H9 (cell line): ENCODE measurements at places on chromosomes 1 and 21. TPM values are rescaled to one million over a fixed set of nuclear protein-coding genes. Genes with fewer than 3 reads are reported as not detected.
A peak's percentile ranks its signal among the peaks of the same experiment; 100 is the strongest.

GRCh38 chr1:175138579-175138978, 54.0 kb downstream of the KIAA0040 start:
- no peak for DNase-seq

- no peak for DNase-seq
Measured at GRCh38 chr21:40313260-40313659, 446.0 kb downstream of the PCP4 start.

GRCh38 chr1:7533006-7533405, 238.1 kb upstream of the VAMP3 start:
- no peak for DNase-seq

DNA sequence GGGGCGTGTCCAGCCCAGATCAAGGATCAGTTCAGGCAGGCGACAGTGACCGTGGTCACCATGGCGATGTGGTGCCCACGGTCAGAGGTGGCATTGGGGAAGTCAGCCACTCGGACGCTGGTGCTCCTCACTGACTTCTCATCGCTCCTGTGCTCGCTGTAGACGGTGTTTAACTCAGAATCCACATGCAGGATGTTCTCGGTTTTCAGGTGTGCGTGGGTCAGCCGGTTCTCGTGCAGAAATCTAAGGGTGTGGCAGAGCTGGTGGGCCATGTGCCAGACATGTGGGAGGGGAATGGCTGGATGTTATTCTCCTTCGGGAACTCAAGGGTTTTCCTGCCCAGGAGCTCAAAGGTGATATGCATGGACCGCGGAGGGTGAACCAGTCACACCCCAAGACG, 11.7 kb downstream of the OR2AJ1 start:
- DNase-seq = no peak

- no peak for DNase-seq
Measured at GRCh38 chr1:232421143-232421796, 208.7 kb downstream of the SIPA1L2 start.

DNA sequence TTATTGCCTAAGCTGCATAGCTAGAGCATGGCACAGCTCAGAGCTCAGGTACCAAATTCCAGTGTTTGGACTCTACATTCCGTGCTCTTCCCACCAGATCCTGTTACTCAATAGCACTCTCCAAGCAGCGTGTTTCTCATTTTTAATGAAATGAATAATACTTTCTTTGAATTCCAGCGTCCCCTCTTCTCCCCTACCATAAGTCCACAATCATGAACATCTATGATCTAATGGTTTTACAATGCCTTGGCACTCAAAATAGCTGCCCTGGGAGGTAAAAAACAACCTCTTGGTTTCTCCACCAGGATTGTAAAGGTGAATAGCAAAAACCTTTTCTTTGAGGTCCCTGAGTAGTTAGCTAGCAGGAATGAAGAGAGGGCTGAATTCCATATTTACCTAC, 480.0 kb upstream of the PKN2 start:
- DNase-seq = no peak

GRCh38 chr1:28815533-28816185, 3.7 kb downstream of the OPRD1 start:
- DNase-seq = no peak

DNA sequence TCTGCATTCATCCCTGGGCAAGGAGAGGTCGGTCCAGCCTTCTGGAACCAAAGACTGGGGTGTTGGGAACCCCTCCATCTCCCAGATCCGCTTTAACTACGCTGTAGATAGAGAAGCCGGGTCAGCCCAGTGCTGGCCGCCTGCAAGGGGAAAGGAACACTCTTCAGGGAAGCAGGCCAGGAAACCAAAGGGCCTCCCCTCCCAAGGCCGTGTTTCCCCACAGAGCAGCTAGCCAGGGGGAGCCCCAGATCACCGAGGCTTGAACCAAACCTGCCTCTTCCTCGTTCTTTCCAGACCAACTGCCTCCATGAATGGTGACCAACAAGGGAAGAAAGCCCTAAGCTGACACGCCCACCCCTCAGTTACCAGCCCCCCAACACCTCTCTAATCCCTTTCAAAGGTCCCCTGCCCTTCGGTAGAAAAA, 1.2 kb upstream of the CHD5 start:
- DNase-seq = no peak

GRCh38 chr1:229862017-229862774, 204.8 kb upstream of the GALNT2 start:
- DNase-seq = no peak

DNA sequence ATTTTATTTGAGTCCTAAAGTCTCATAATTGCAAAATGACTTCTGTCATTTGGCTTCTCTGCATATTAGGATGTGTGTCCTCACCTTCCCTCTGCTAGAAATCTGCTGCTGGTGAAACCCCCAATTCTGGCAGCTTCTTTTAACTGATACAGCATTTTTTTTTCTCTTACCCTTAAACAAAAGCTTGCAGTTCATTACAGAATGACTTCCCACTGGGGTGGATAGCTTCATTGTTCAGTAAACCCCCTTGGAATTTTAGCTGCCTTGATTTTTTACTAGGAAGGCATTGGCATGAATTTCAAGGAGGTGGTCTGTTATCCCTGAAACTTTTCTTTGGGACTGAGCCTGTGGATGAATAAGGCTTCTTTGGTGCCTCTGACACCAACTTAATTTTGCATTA, 16.8 kb downstream of the TSEN15 start:
- DNase-seq = no peak

- DNase-seq = no peak
Measured at GRCh38 chr1:157335056-157335455, 196.9 kb upstream of the ETV3 start.

DNA sequence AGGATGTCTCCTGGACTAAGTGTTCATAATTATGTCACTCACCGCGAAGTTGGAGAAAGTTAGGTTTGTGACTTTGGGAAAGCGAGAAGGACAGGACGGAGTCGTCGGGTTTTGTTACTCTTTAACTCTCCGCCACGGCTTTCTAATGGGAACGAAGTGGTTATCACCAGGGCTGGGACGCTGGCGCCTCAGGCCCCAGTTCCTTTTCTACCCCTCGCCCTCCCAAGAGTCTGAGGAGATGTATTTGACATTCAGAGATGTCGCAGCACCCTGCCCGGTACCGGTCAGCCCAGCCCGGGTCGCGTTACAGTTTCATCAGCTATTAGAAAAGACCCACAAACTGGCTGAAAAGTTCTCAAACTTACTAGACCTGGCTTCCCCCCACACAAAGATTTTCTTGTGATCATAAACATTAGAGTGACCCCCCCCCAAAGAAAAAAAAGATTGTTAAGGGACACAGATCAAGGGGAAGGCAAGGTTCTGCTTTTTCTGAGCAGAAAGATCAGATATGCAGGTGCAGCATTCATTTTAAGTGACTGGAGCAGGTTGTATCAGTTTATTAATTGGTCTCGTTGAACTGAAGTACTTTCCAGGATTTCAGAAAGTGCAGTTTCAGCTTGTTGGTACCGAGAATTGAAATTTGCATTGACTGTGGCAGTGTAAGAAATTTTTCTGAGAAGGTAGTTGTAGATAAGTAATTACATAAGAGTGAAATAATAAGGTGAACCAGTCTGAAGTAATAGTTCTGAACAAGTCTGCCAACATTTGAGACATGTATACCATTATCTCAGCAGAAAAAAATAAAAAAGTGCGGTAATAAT, 859 bp upstream of the ZBTB18 start:
- no peak for DNase-seq

GRCh38 chr1:25205786-25206185, 26.5 kb downstream of the SYF2 start:
- DNase-seq = no peak

DNA sequence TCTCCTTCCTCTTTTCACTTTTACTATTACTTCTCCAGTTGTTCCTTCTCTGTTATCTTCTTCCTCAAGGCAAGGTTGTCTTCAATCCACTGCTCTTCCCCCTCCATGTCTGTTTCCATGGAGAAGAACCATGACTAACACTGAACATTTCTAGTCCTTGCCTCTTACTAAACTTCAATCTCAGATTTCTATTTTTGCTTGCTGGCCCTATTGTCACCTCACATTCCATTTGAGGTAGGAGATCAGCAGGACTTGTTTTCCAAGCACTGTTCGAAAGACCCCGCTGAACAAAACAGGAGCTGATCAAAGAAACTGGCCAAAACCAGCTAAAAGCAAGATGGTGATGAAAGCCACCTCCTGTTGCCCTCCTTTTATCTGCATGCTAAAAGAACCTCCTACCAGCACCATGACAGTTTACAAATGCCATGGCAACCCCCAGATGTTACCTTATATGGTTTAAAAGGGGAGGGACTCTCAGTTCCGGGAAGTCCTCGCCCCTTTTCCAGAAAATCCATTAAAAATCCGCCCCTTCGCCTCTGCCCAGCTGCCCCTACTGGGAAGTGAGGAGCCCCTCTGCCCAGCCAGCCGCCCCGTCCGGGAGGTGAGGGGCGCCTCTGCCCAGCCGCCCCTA, 22.6 kb downstream of the GON4L start:
- DNase-seq = peak; percentile 36

- no peak for DNase-seq
Measured at GRCh38 chr1:176379626-176380339, 83.2 kb upstream of the PAPPA2 start.

DNA sequence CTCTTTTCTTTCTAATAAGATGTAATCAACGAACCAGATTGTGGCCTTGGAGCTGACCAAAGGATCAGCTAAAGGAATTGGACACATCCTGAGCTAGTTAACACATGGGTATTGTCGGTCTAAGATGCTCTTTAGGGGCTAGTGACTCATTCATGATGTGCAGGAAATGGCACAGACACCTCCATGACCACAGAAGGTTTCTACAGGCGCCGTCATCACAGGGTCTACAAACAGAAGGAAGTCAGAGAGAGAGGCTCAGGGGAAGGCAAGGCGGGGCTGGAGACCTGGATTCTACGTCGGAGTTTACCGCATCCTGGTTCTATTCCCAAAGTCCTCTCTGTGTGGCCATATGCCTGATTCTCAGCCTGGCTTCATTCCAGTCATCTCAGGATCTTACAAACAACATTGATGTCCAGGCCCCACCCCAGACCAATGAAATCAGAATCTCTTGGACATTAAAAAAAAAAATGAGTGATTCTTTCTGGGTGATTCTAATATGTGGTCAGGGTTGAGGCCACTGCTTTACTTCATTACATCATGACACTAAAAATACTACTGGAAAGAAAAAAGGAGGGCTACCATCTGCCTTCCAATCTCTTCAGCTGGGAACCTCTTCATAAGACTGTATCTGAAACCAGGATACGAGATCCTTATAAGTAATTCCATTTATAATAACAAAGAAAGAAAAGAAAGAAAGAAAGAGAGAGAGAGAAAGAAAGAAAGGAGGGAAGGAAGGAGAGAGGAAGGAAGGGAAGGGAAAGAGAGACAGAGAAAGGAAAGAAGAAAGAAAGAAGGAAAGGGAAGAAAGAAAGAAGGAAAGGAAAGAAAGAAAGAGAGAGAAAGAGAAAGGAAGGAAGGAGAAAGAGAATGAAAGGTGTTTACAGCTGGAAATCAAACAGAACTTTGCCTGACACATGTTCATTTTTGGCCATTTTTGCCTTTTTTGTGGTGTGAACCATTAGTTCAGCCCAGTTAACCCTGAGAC, 11.6 kb upstream of the KCNJ15 start:
- no peak for DNase-seq

Gene OR2T29
- total RNA-seq = not detected in 2 replicates

Gene OR6K3
- total RNA-seq = not detected in 2 replicates

Gene TCEA3
- 0.29 and 0.37 TPM in 2 replicates for total RNA-seq

Gene PTPN22
- not detected in 2 replicates for total RNA-seq

Gene WNT2B
- 0.66 and 0.68 TPM in 2 replicates for total RNA-seq

Gene CRNN
- not detected in 2 replicates for total RNA-seq
